ENCODE measurements at places on chromosomes 13 and 19.
A peak's percentile ranks its signal among the peaks of the same experiment; 100 is the strongest.

GRCh38 chr19:55212447-55212846 lies 3.1 kb upstream of the PTPRH start:
- no peak for DNase-seq

GRCh38 chr19:35596366-35596999 lies 10.5 kb downstream of the PMIS2 start:
- no peak for DNase-seq

DNA sequence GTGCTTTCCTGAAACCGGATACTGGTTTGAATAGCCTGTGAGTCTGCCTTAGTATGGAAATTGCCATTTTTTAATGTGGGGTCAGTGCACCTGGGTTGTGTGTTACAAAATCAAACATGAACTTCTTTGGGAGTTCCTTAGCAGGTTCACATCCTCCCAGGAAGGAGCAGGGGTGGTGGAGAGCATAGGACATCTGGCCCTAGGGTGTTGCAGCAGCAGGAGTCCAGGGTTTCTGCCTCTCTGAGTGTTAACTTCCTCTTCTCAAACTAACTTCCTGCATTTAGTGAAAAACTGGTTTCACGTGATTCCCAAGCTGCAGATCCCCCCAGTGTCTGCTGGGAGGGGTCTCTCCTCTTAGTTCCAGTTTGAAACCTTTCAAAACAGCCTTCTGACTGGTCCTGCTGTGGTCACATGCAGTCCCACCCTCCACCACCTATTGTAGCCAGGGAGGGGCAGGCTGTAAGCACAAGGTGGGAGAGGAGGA lies 7.2 kb downstream of the RNASEH2B start:
- DNase-seq: peak; percentile 93

DNA sequence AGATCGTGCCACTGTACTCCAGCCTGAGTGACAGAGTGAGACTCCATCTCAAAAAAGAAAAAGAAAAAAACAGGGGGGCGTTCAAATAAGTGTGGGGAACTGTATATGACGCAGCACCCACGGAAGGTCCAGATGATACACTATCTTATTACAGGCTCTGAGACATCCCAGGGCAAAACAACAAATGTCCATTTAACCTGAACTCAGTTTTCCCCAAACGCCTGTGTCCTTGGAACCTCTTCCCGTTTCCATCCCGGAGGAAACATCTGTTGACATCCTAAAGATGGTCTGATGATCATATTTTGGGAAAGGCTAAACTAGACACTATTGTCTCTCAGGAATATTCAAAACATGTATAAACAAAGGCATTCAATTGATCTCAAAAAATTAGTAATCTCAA lies 72.4 kb downstream of the COL4A1 start:
- no peak for DNase-seq

DNA sequence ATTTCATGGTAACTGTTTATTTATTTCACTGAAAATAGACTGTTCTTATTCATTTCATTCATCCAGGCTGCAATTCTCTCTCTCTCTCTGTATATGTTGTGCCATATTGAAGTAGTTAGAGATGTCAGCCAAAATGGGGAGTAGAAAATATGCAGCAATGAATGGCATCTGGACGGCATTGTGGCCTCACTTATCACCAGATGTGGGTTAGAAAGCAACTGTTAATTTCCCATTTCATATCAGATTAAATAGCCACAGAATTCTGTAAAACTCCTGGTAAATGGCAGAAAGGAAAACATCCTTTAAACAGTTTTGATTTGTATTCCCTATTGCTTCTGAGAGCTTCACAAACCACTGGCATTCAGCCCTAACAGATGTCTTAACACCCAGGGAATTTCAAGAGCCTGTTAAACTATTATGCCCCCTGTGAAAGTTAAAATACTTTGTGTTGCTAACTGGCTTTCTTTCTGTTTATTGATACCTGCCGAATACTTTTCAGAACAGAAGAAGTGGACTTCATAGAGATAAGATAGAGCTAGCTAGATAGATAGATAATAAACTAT lies 1763.3 kb upstream of the MIR17HG start:
- DNase-seq: no peak

DNA sequence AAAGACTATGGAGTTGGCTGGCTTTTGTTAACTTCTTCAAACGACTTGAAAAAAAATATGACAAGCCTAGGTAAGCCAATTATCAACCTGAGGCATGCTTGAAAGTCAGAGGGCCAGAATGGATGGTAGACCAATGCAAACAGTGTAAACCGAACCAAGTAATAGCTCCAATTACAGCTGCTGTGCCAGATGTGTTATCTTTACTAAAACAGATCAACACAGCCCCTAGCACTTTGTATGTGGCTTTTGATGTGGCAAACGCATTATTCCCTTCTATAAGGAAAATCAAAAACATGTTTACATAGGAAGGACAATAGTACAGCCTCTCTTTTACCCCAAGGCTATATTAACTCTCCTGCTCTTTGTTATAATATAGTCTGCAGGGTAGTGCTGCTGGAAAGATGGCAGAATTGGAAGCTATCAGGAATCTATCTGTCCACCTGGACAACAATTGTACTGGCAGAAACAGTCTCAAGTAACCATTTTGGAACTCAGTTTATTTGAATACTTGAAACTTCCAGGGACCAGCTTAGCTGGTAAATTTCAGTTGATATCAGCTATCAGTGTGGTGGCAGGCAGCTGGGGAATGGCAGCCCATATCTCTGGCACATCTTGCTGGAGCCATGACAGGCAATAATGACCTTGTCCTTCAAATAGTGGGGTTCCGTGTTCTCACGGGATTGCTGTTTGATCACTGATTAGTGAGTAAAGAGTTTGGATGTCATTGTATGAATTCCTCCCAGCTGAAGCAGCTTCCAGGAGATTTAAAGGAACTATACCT lies 144.4 kb upstream of the WASF3 start:
- no peak for DNase-seq

- peak; percentile 88 for DNase-seq
Observed at GRCh38 chr19:57814505-57815246, at the start of gene ZNF552. Gene ZNF552 (minus strand): TSS chr19:57814913. CDS start chr19:57814743, 170 bp downstream.

DNA sequence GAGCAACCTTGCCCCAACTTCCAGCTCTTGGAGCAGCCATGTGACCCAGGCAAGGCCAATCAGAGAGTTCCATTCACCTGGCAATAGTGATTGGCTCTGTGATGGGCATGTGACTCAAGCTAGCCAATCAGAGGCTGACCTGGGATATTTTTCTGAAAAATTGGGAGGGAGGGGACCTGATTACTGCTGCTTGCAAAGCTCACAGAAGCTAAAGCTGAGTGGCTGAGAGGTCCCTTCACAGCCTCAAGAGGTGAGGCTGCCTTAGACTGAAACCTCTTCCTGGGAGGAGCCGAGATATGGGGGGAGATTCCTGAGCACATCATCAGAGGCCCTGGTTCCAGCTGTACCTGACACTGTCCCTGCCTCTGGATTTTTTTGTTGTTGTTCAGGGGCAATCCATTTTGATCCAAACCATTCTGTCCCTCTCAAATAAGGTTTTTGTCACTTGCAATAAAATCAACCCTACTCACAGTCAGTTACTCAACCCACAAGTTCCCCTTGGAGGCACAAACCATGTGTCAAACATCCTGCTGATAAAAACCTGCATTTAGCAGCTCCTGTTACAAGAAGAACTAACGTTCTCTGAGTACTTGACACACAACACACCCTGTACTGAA lies 4.8 kb downstream of the CIB3 start:
- no peak for DNase-seq

- DNase-seq: no peak
Observed at GRCh38 chr19:1098177-1099051, 3.2 kb upstream of the POLR2E start.

DNA sequence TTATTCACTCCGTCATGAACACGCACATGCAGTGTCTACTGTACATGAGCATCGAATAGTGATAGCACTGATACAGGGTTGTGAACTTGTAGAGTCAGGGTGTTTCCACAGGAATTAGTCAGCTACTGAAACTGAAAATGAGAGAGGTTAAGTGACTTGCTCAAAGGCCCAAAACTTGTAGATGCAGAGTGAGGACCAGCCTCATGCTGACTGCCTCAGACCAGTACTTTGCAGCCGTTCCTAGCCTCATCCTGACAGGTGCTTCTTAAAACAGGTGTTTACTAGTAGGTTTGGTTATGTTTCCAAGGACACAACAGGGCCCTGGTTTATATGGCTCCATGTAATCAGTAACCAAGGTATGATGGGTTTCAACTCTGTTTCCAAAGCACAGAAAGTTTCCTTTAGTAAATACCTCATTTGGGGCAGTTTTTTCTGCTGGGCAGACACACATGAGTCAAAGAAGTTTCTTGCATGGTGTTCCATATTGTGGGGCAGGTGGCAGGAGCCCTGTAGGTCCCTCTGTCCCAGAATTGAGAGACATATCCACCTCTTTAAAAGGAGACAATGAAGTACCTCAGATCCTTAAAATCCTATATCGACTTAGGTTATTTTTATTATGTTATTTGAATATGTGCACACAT lies 16.0 kb downstream of the FGF9 start:
- no peak for DNase-seq

GRCh38 chr13:105153611-105154010 lies 1381.9 kb downstream of the EFNB2 start:
- DNase-seq: no peak

- DNase-seq: no peak
Observed at GRCh38 chr19:32661318-32661717, 13.7 kb downstream of the ANKRD27 start.
